ENCODE measurements at places on chromosomes 11 and 22.

DNA sequence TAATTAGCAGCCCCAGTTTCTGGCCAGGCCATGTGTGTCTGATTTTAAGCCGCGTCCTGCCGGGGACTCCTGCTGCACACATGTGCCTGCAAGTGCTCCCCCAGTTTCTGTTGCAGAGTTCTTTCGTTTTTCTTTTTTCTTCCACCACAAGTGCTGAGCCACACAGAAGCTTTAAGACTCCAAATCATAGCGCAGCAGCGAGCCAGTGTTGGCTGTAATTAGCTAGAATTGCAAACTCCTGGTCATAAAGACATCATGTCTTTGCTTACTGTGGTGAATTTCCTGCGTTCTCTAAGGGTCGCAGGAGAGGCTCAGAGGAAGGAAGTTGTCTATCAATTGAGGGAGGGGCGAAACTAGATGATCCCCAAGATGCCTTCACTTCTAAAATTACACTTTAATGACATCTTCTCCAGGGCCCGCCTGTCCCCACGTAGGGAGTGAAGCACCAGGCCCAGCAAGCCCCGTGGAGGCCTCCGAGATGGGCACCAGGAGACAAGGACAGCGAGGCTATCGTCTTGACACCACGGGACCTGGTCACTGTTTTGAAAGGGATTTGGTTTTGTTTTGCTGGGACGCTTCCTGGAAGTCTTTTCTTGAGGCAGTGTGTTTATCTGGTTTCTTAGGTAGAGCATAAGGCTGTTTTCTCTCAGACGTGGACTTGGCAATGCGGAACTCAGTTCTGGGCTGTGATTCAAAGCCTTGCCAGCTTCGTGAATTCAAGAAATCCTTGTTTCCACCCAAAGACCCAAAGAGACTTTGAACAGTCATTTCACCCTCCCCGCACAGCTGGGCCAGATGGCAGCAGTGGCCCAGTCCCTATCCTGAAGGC lies 71.8 kb downstream of the UBASH3B start:
- DNase-seq = no peak

DNA sequence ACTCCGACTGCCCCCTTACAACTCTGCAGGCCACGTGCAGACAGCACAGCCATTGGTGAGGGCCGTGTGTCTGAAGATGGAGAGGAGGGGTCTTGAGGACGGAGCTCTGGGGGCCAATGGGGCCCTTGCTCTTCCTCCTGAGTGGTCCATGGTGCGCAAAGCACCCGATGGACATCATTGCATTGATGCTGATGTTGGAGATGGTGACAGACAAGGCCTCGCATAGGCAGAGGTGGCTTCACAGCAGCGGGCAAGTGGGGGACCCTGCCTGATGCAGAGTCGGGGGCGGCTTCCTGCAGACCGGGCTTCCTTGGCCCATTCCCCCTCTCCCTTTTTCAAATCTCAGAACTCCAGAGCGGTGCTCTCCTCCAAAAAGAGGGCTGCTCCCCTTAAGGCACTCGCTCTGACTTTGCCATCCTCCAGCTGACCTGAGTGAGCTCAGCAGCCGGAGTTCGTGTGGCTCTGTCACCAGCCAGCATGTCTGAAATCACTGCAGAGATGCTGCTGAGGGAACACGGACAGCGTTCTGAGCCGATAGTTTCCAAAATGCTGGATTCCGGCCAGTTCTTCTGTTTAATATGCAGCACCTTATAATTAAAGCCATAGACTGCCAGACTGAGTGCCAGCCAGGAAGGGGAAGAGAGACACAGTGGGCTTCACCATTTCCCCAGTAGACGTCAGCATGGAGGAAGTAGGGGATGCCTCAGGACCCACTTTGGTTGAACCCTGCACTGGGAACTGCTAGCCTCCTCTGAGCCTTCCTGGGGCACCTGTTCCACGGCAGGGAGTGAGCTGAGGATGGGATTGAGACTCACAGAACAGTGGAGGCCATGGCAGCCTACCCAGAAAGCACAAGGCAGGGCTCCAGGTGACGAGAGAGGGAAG lies 278.2 kb downstream of the BRD1 start:
- DNase-seq = no peak

- DNase-seq = no peak
These were observed 22.1 kb downstream of the STIM1 start for GRCh38 chr11:3877364-3878257.

- DNase-seq = no peak
These were observed 74.3 kb downstream of the DDIAS start for GRCh38 chr11:82975882-82976281.

GRCh38 chr11:120785576-120785975 lies 238.3 kb upstream of the TBCEL start:
- no peak for DNase-seq

DNA sequence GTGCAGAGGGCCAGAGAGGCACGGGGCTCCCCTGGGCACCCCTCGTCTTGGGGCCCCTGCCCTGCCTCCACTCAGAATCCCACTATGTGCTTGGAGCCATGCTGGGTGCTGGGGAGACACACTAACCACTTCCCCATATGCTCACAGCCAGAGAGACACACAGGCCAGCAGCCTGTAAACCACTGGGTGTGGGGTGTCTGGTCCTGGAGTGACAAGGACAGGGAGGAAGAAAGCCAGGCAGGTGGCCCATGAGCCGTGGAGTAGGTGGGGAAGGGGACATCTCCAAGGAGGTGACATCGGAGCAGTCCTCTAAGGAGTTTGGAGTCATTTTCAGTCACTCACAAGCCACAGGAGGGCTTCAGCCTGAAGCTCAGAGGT lies 58.9 kb downstream of the CDKN1C start:
- no peak for DNase-seq

DNA sequence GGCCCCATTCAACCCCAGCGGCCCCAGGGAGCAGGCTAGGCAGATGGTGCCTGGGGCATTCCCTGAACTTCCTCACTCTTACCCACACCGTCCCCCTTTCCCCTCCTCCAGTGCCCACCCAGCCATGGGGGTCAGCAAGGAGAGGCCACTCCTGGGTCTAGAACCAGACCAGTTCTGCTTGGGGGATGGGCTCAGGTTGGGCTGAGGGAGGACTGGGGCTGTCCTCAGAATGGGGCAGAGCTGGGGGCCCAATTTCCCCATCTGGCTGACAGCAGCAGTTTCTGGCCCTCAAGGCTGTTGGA lies 12.4 kb downstream of the SCYL1 start:
- DNase-seq = no peak

All from dermis microvascular lymphatic vessel endothelial cell (primary cell).